Stimulated activated CD8-positive, alpha-beta memory T cell treated with anti-CD3 and anti-CD28 coated beads, Interleukin-15, amount 100 ng/mL, for 48 hours (primary cell): ENCODE measurements at places on chromosomes 4 and X.

DNA sequence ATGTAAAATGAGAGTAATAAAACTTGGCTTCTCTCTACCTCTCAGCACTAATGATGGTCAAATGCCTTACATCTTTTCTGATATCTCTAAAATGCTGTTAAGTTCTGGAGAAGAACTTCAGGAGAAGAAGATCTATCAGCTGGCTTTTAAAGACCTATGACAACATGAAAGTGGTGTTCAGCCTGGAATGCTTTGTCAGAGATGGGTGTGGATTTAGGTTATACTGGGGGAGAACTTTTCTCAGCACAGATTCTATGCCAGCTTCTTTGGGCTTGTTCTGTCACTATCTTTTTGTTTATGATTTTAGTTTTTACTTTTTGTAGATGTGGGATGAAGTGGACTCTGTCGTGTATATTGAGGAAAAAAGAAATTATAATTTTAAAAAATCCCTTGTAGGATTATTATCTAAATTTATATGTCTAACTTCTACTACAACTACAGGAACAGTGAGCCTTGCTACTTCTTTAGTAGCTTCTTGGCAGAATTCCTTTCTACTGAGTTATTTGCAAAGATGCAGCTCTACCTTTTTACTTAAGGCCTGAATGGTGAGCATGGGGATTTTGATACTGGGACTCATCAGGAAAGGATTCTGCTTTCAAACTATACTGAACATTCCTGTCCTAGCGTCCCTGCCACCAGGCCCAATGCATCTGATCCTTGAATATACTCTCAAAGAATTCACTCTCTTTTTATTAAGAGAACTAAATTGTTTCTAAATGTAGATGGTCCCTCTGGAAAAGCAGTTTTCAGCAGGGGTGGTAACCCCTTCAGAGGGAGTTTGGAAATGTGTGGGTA lies 19.6 kb downstream of the CYP2U1 start:
- DNase-seq = no peak

DNA sequence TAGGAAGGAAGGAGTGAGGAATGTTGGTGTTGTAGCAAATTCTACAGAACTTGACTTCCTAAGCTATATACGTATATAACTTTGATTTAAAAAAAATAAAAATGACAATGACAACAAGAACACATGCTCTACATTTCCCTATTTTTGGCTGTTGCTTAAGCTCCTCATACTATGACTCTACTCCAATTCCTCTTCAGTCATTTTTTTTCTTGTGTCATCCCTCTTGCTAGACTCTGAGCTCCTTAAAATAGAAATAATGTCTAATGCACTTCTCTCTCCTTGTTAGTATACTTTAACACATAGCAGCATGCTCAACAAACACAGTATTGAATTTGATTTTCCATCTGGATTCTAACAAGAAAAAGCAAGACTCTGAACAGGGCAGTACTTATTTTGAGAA lies 144.0 kb downstream of the HDX start:
- no peak for DNase-seq

GRCh38 chrX:37361596-37361995 lies 12.4 kb downstream of the PRRG1 start:
- no peak for DNase-seq

DNA sequence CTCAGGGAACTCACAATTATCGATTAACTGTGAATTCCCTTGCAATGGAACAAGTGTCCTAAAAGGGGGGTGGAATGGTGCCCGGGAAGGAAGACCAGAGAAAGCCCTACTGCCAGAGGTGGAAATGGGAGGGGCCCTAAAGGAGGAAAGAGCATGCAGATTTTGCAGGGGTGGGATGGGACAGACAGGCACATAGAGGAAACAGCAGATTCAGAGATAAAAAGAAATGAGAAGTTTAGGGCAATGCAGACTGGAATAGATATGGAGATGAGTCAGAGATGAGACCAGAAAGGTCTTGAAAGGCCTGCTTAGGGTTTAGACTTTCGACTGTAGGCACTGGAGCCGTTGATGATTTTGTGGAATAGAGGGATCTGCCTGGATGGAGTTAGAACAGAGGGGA lies 57.4 kb upstream of the PITX2 start:
- no peak for DNase-seq

DNA sequence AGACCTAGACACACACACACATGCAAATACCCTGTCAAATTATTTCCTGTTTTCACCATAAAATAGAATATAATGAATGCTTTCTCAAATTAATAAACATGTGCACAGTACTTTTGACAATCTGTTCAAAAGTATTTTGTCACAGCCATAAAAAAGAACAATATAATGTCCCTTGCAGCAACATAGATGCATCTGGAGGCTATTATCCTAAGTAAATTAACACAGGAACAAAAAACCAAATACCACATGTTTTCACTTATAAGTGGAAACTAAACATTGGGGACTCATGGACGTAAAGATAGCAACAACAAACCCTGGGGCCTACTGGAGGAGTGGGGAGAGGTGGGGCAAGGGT lies 15.5 kb downstream of the RAB40A start:
- DNase-seq = no peak

- no peak for DNase-seq
Measured at GRCh38 chr4:123841447-123842121, 445.0 kb downstream of the SPRY1 start.

- DNase-seq = no peak
Measured at GRCh38 chr4:88870428-88870827, 172.8 kb upstream of the NAP1L5 start.

- DNase-seq = no peak
Measured at GRCh38 chr4:169122422-169122821, 112.4 kb upstream of the CBR4 start.

DNA sequence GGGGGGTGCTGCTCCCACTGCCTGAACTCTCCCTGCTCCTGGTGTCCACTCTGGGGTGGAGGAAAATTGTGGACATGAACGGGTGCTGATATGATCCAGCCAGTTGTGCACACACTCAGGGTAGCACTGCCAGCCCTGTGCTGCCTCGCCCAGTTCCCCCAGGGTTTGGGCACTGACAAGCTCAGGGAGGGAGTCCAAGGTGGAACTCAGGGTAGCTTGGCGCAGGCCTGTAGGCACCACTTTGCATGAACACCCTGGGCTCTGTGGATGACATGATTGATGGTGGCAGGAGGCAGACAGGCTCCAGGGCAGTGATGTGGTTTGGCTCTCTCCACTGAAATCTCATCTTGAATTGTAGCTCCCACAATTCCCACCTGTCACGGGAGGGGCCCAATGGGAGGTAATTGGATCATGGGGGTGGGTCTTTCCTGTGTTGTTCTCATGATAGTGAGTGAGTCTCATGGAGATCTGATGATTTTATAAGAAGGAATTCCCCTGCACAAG lies 572.0 kb upstream of the PABPC4L start:
- DNase-seq = no peak

DNA sequence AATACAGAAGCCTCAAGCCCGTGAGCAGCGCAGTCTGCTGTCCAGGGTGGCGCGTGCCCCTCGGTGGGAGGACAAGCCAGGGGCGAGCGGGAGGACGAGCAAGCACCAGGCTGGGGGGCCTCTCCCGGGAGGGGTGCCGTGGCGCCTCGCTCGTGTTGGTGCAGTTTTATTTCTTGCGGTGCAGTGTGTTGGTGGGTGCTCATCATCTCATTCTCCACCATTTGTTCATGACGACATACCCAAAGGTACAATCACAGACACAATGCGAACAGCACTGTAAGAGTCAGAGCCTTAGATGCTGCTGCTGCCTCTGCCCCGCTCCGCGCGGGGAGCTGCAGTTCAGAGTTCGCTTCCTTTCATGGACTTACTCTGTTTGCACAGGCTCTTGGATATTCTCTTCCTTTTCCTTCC lies 30.3 kb downstream of the RGS12 start:
- no peak for DNase-seq
